CD8-positive, alpha-beta memory T cell (primary cell): ENCODE measurements at places on chromosomes 16 and 17. TPM values are rescaled to one million over a fixed set of nuclear protein-coding genes. Genes with fewer than 3 reads are reported as not detected.
A peak's percentile ranks its signal among the peaks of the same experiment; 100 is the strongest.

DNA sequence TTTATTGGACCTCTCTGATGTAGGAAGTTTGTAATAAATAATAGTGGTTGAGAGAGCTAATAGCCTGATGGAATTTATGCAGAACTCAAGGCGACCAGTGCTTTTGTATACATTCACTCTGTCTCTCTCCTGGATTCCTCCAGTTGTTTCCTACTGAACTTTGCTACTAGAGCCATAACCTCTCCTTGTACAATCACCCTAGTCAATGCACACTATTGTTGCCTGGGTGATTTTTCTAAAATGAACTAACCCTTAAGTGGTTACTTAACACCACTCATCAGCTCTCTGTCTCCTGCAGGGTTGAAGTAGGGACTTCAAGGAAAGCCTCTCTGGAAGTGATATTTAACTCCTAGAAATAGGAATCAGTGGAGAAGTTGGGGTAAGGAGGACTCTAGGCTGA lies 9.7 kb downstream of the PHKB start:
- H3K4me1 ChIP-seq: no peaks in the 10 kb centered on the region
- H3K4me3 ChIP-seq: no peak overlapping the region
- H3K36me3 ChIP-seq: peaks cover 4% of the 10 kb centered on the region
- no peaks in the 10 kb centered on the region for H3K27me3 ChIP-seq
- DNase-seq: no peak

The CNTNAP1 gene
- total RNA-seq: 1.7 TPM

The KRT36 gene
- not detected for total RNA-seq

DNA sequence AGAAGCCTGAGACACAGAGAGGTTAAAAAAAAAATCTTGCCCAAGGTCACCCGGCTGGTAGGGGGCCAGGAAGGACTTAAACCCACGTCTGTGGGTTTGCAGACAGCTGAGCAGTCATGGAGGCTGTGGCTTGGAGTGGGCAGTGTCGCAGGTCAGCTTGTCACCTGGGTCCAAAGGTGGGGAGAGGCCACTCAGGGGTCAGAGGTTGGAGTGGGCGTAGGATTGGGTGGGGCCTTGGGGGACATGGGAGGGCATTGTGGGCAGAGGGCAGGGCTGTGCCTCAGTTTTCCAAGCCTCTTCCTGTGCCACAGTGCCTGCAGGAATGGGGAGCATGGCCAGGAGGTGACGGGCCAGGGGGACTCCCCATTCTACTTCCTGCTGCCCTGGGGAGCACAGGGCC lies 2.0 kb upstream of the NDRG4 start:
- no peak for DNase-seq
- H3K36me3 ChIP-seq: no peaks in the 10 kb centered on the region
- peaks cover 23% of the 10 kb centered on the region for H3K4me1 ChIP-seq

- H3K27ac ChIP-seq: no peak overlapping the region
- DNase-seq: no peak
- H3K27me3 ChIP-seq: no peaks in the 10 kb centered on the region
- no peak overlapping the region for H3K4me3 ChIP-seq
These were observed 4.3 kb upstream of the CAPN15 start for GRCh38 chr16:523097-523741.

GRCh38 chr17:69733171-69734012 lies 318.9 kb downstream of the MAP2K6 start:
- H3K36me3 ChIP-seq: no peaks in the 10 kb centered on the region
- no peak overlapping the region for H3K4me3 ChIP-seq
- no peaks in the 10 kb centered on the region for H3K27me3 ChIP-seq
- no peak for DNase-seq

GRCh38 chr17:58238147-58238634 lies at the start of gene LPO:
TSS of gene LPO (plus strand) at chr17:58238584. CDS start at chr17:58242980, 4,396 bp downstream.
- H3K4me3 ChIP-seq: no peak within 1 kb of the TSS
- no peaks in the 10 kb centered on the region for H3K36me3 ChIP-seq
- no peak for DNase-seq
- H3K27me3 ChIP-seq: peaks cover 6% of the 10 kb centered on the region
- H3K4me1 ChIP-seq: no peaks in the 10 kb centered on the region

DNA sequence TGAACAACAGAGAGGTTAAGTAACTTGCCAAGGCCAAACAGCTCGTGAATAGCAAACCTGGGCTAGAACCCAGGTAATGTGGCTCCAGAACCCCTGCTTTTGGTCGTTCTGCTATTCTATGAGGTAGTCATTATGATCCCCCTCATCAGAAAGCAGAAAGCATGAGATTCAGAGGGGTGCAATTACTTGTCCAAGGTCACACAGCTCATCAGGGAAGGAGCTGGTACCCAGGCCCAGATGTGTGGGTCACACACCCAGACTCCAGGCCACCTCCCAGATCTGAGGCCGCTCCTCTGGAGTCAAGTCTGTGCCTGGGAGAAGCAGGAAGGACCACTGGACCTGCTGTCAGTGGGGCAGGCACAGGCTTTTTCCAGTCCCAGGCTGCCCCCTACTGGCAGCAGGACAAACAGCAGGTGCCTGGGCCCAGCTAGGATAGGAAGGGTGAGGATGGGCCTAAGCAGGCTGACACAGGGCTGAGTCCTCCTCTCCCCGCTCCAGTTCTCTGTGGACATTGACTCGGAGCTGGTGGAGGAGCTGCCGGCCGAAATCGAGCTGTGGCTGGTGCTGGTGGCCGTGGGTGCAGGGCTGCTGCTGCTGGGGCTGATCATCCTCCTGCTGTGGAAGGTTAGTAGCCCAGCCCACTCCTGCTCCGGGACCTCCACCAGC lies 7.8 kb upstream of the PDK2 start:
- H3K4me1 ChIP-seq: no peaks in the 10 kb centered on the region
- no peak overlapping the region for H3K27ac ChIP-seq
- no peak overlapping the region for H3K4me3 ChIP-seq
- H3K27me3 ChIP-seq: no peaks in the 10 kb centered on the region
- DNase-seq: peak; percentile 68

The SLC16A11 gene
- total RNA-seq: 1.3 TPM

GRCh38 chr16:69724981-69725479 lies 1.3 kb downstream of the NQO1 start:
- no peaks in the 10 kb centered on the region for H3K36me3 ChIP-seq
- H3K27me3 ChIP-seq: no peaks in the 10 kb centered on the region
- DNase-seq: no peak
- H3K4me1 ChIP-seq: peaks cover 16% of the 10 kb centered on the region

The PMP22 gene
- total RNA-seq: 0.60 TPM

- no peak overlapping the region for H3K27ac ChIP-seq
- H3K4me1 ChIP-seq: no peaks in the 10 kb centered on the region
- H3K4me3 ChIP-seq: no peak overlapping the region
These were observed 538.7 kb upstream of the HSBP1 start for GRCh38 chr16:83269048-83269447.

- no peak for DNase-seq
- H3K27me3 ChIP-seq: no peaks in the 10 kb centered on the region
- H3K4me3 ChIP-seq: no peak overlapping the region
- no peaks in the 10 kb centered on the region for H3K4me1 ChIP-seq
These were observed 218.3 kb downstream of the FTO start for GRCh38 chr16:53922067-53922806.

DNA sequence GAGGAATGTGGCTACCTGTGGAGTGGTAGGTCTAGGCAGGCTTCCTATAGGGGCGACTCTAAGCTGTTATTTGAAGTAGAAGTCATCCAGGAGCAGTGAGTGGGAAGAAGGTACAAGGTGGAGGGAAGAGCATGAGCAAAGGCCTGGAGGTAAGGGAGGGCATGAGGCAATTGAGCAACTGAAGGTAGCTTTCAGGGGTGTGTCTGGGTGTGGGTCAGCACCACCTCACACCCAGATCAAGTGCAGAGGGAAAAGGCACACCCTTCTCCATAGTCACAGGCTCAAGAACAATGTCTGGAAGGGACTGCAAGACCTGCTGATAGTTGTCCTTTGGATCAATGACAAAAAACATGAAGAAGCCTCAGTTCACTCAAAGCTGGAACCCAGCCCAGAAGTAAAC lies 46.5 kb upstream of the IRX6 start:
- no peaks in the 10 kb centered on the region for H3K27me3 ChIP-seq
- H3K36me3 ChIP-seq: no peaks in the 10 kb centered on the region
- DNase-seq: no peak
- no peaks in the 10 kb centered on the region for H3K4me1 ChIP-seq

GRCh38 chr16:67206838-67207248 lies 7.9 kb downstream of the ELMO3 start:
- no peaks in the 10 kb centered on the region for H3K27me3 ChIP-seq
- H3K4me3 ChIP-seq: no peak overlapping the region
- H3K36me3 ChIP-seq: no peaks in the 10 kb centered on the region
- H3K27ac ChIP-seq: no peak overlapping the region
- no peak for DNase-seq

GRCh38 chr16:85935391-85935973 lies 36.5 kb downstream of the IRF8 start:
- peak overlapping the region; percentile 8 for H3K27ac ChIP-seq
- H3K27me3 ChIP-seq: no peaks in the 10 kb centered on the region
- H3K4me1 ChIP-seq: peaks cover 30% of the 10 kb centered on the region
- H3K36me3 ChIP-seq: no peaks in the 10 kb centered on the region
- H3K4me3 ChIP-seq: peak overlapping the region; percentile 8

The CCL4 gene
- 1,703 TPM for total RNA-seq

The APPBP2 gene
- total RNA-seq: 27.7 TPM

DNA sequence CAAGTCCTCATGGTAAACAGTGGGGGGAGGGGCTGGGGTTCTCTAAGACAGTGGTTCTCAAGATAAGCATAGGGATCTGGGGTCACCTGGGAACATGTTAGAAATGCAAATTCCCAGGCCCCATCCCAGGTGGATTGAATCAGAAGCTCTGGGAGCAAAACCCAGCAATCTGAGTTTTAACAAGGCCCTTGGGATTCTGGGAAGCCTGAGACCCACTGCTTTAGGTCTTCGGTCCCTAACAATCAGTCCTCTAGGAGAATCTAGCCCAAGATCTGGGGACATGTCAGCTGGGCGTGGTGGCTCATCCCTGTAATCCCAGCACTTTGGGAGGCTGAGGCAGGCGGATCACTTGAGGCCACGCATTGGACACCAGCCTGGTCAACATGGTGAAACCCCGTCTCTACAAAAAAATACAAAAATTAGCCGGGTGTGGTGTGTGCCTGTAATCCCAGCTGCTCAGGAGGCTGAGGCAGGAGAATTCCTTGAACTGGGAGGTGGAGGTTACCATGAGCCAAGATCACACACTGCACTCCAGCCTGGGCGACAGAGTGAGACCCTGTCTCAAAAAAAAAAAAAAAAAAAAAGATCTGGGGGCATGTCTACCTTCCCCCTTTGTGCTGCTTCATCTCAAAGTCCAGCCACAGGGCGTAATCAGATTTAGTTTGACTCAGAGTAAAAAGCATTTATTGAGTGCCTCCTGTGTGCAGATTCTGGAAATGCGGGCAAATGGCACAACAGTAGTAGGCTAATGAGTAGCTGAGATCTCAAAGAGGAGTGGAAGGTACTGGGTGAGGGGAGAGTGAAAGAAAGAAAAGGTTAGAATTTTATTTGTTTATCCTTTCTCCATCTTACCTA lies 8.8 kb upstream of the NR1D1 start:
- no peak for DNase-seq
- no peak overlapping the region for H3K27ac ChIP-seq
- no peaks in the 10 kb centered on the region for H3K36me3 ChIP-seq
- no peaks in the 10 kb centered on the region for H3K27me3 ChIP-seq
- H3K4me3 ChIP-seq: no peak overlapping the region

GRCh38 chr17:78341559-78342448 lies 18.1 kb downstream of the SOCS3 start:
- H3K4me1 ChIP-seq: peaks cover 73% of the 10 kb centered on the region
- no peak for DNase-seq
- H3K4me3 ChIP-seq: no peak overlapping the region
- H3K27ac ChIP-seq: no peak overlapping the region
- H3K36me3 ChIP-seq: no peaks in the 10 kb centered on the region
- H3K27me3 ChIP-seq: no peaks in the 10 kb centered on the region

The ACE gene
- 4.6 TPM for total RNA-seq

- no peak overlapping the region for H3K27ac ChIP-seq
- H3K36me3 ChIP-seq: no peaks in the 10 kb centered on the region
- H3K4me3 ChIP-seq: peak overlapping the region; percentile 62
- peaks cover 25% of the 10 kb centered on the region for H3K4me1 ChIP-seq
These were observed 1.1 kb downstream of the MLYCD start for GRCh38 chr16:83899978-83900377.

GRCh38 chr17:18382441-18383078 lies 5.0 kb downstream of the EVPLL start:
- H3K27me3 ChIP-seq: no peaks in the 10 kb centered on the region
- H3K36me3 ChIP-seq: no peaks in the 10 kb centered on the region
- no peak overlapping the region for H3K27ac ChIP-seq
- H3K4me1 ChIP-seq: no peaks in the 10 kb centered on the region
- no peak for DNase-seq

The FZD2 gene
- total RNA-seq: not detected

The CAMKK1 gene
- 2.3 TPM for total RNA-seq

DNA sequence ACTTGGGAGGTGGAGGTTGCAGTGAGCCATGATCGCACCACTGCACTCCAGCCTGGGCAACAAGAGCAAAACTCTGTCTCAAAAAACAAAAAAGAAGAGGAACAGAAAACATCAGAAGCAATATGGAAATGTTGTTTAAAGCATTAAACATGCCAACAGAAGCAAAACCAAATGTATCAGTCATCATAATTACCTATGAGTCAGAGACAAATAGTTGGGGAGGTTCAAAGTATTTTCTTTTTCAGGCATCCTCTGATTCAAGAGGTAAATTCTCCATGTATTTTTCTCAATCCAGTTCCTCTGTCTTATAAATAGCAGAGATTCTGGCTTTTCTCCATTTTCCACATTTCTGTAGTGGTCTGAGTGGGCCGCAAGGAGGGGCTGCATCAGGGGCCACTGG lies 2.1 kb upstream of the TM4SF5 start:
- H3K4me3 ChIP-seq: no peak overlapping the region
- no peak for DNase-seq
- H3K4me1 ChIP-seq: no peaks in the 10 kb centered on the region
- no peaks in the 10 kb centered on the region for H3K36me3 ChIP-seq

The MARVELD3 gene
- not detected for total RNA-seq

- no peak for DNase-seq
- peaks cover 55% of the 10 kb centered on the region for H3K4me1 ChIP-seq
- peaks cover 10% of the 10 kb centered on the region for H3K36me3 ChIP-seq
- no peak overlapping the region for H3K27ac ChIP-seq
- H3K4me3 ChIP-seq: no peak overlapping the region
These were observed 2.4 kb downstream of the VEZF1 start for GRCh38 chr17:57985675-57985974.

DNA sequence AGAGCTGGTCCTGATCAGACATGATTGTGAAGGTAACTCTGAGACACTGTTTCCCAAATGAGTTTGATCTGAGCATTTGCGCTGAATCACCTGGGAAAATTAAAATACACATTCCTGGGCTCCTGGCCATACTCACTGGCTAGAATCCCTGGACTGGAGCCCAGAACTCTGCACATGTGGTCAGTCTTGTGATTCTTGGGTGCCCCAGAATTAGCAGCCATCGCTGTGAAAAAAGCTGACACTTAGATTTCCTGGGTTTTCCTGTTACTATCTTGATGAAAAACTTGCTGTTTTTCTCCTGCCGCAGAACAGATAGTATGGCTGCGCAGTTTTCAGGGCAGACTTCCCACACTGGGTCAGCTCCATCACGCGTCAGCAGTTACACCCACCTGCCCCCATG lies 24.6 kb downstream of the NECAB2 start:
- H3K27me3 ChIP-seq: peaks cover 10% of the 10 kb centered on the region

GRCh38 chr17:61208301-61209105 lies 191.1 kb upstream of the TBX2 start:
- no peak overlapping the region for H3K4me3 ChIP-seq
- no peaks in the 10 kb centered on the region for H3K27me3 ChIP-seq
- H3K4me1 ChIP-seq: no peaks in the 10 kb centered on the region
- H3K36me3 ChIP-seq: no peaks in the 10 kb centered on the region

The ST6GALNAC1 gene
- not detected for total RNA-seq

The MYCBPAP gene
- total RNA-seq: 0.83 TPM

- no peak for DNase-seq
- no peak overlapping the region for H3K27ac ChIP-seq
- H3K36me3 ChIP-seq: no peaks in the 10 kb centered on the region
- H3K27me3 ChIP-seq: no peaks in the 10 kb centered on the region
- H3K4me3 ChIP-seq: no peak overlapping the region
- no peaks in the 10 kb centered on the region for H3K4me1 ChIP-seq
These were observed 224.5 kb upstream of the MAF start for GRCh38 chr16:79825002-79825401.
